ENCODE measurements at places on chromosomes 3 and 15. TPM values are rescaled to one million over a fixed set of nuclear protein-coding genes. Genes with fewer than 3 reads are reported as not detected.

FGF12 gene
- 366 TPM for polyA plus RNA-seq

- H3K4me1 ChIP-seq: no peaks in the 10 kb centered on the region
- H3K27ac ChIP-seq: no peak overlapping the region
- no peak for DNase-seq
- peaks cover 2% of the 10 kb centered on the region for H3K27me3 ChIP-seq
- H3K36me3 ChIP-seq: no peaks in the 10 kb centered on the region
- H3K4me3 ChIP-seq: no peak overlapping the region
Observed at GRCh38 chr15:40498418-40498817, 27.6 kb downstream of the CHST14 start.

DNA sequence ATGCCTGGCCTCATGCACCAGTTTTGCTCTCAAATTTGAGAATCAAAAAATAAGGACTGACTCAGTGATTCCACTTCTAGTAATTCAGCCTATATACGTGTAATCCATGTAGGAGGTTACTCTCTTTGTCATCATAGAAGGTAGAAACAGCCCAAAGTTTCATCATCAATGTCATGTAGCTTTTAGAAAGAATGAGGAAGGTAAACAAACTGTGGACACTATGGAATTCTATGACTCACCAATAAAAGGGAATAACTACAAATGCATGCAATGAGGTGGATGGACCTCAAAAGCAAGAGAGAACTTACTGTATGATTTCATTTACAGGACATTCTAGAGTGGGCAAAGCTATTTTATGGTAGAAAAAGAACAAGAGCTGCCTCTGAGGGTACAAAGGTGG lies 93.2 kb upstream of the LRIG1 start:
- no peaks in the 10 kb centered on the region for H3K27me3 ChIP-seq
- no peaks in the 10 kb centered on the region for H3K4me1 ChIP-seq
- H3K4me3 ChIP-seq: no peak overlapping the region
- H3K36me3 ChIP-seq: no peaks in the 10 kb centered on the region

- H3K27me3 ChIP-seq: no peaks in the 10 kb centered on the region
- DNase-seq: no peak
- no peaks in the 10 kb centered on the region for H3K36me3 ChIP-seq
- H3K27ac ChIP-seq: no peak overlapping the region
- no peak overlapping the region for H3K4me3 ChIP-seq
- peaks cover 75% of the 10 kb centered on the region for H3K4me1 ChIP-seq
Observed at GRCh38 chr3:33433843-33434242, 6.4 kb downstream of the UBP1 start.

DNA sequence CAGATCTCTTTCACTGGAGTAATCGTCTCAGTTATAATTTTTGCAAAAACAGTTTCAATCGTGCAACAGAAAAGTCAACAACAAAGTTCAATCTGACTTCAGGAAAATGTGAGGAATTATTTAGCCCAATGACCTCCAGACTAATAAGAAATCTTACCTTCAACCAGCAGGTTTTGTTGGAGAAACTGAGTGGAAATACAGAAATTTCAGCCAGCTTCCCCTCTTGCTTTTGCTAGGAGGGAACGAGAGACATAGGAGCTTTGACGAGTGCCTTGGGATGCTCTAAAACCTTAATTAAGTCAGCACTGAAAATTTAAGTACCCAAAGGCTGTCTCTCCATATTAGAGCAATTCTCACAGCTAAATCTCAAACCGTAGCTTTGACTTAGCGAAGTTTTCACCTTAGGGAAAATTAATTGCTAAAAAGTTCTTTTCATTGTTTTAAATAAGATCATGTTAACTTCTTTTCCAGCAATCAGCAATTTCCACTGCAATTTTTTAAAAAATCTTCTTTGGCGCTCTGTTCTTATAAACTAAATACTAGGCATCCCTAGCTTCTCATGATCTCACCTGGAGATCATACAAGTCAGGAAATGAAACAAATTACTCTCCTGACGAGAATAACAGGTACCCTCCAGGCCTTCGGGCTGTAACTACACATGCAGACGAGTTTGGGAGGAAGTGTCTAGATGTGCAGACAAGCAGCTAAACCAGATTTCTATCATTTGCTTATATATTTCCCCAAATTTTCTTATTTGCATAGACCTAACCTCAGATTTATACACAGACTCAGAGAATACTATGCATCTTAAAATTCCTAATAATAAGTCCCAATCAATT lies 250.2 kb downstream of the FAM43A start:
- no peak overlapping the region for H3K27ac ChIP-seq
- DNase-seq: no peak
- no peaks in the 10 kb centered on the region for H3K36me3 ChIP-seq
- H3K4me1 ChIP-seq: peaks cover 15% of the 10 kb centered on the region

GRCh38 chr3:95389725-95390313 lies 1327.0 kb downstream of the NSUN3 start:
- no peak overlapping the region for H3K27ac ChIP-seq
- H3K4me1 ChIP-seq: no peaks in the 10 kb centered on the region
- H3K27me3 ChIP-seq: no peaks in the 10 kb centered on the region
- no peak for DNase-seq
